ENCODE measurements at places on chromosomes 5 and 9. TPM values are rescaled to one million over a fixed set of nuclear protein-coding genes. Genes with fewer than 3 reads are reported as not detected.

DNA sequence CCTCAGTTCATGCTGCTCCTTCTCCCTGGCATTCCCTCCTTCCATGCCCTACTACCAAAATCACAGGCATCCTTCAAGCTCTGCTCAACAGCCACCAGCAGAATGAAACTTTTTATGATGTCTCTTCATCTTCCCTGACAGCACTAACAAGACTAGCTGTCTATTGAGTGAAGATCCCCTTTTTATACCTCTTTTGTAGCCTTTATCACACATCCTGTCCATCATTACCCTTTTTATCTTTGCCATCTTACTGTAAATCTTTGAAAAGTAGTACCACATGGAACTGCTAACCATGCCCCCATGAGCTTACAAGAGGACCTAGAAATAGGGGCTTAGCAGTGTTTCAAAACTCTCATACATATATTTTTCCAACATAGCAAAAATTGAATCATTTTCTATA lies 10.8 kb upstream of the ADRB2 start:
- DNase-seq: no peak

DNA sequence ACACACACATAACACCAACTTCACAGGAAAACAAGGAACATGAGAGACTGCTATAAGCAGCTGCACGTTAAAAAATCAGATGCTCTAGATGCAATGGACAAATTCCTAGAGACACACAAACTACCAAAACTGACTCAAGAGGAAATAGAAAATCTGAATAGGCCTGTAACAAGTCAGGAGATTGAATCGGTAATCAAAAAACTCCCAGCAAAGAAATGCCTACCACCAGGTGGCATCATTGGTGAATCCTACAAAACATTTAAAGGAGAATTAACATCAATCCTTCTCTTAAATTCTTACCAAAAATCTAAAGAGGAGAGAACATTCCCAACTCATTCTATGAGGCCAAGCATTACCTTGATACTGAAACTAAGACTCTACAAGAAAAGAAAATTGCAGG lies 54.9 kb downstream of the NDST1 start:
- DNase-seq: no peak

- no peak for DNase-seq
These were observed 142.6 kb downstream of the TARS1 start for GRCh38 chr5:33583332-33583731.

GRCh38 chr5:137635521-137635921 lies 100.4 kb downstream of the KLHL3 start:
- no peak for DNase-seq

The MARCHF6 gene
- 103 TPM for total RNA-seq
